ENCODE measurements at places on chromosomes 12 and 14. TPM values are rescaled to one million over a fixed set of nuclear protein-coding genes. Genes with fewer than 3 reads are reported as not detected.

DNA sequence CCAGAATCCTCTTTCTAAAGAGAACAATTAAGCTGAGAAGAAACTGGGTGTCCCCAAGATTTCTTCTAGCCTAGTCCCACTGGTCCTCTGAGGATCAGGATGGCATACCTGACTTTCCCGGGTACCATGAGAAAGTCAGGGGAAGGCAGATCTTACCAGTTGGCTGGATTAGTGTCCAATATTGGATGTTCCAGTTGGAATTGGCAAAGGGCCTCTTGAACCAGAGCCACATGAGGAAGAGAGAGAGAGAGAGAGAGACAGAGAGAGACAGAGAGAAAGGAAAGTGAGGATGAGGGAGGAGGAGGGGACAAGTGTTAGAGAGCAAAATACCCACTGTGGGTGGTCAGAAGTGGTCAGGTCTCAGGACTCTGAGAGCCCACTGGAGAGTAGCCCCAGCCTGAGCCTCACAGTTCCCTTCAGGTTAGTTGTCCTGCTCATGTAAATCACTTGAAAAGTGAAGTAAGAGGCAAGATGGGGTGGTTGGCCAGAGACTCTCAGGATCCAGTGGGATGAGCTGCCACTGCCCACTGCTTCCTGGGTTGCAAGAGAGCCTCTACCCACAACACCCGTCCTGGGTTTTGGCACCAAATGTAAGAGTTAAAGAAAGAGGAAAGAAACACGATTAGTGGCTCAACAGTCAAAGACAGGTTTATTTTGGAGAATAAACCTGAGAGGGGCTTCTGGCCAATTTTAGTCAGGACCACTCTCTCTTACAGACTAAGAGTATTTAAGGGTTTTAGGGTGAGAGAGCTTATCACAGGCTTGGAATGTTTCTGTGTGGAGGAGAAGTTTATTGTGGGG, 28.4 kb upstream of the A2M start:
- H3K4me1 ChIP-seq: no peaks in the 10 kb centered on the region
- no peak overlapping the region for H3K27ac ChIP-seq

DNA sequence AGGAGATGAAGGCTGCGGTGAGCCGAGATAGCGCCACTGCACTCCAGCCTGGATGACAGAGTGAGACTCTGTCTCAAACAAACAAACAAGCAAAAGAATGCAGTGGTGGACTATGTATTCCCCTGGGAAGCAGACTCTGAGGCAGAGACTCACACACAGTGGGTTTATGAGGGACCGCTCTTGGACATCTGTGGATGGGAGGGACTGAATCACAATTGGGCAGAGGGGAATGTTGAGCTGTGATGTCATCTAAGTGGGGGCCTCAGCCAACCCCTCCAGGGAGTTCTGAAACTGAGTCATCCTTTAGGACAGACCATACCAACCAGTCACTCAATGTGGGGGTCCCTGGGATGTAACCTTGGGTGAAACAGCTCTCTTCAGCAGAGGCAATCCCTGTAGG, 151.0 kb downstream of the SUDS3 start:
- no peak overlapping the region for H3K27ac ChIP-seq
- H3K27me3 ChIP-seq: no peaks in the 10 kb centered on the region
- DNase-seq: no peak
- H3K4me3 ChIP-seq: no peak overlapping the region

GRCh38 chr12:121839993-121840761, 18.5 kb downstream of the HPD start:
- H3K27me3 ChIP-seq: no peaks in the 10 kb centered on the region
- H3K27ac ChIP-seq: peak overlapping the region; percentile 29
- peak overlapping the region; percentile 57 for H3K4me3 ChIP-seq
- H3K4me1 ChIP-seq: no peaks in the 10 kb centered on the region
- DNase-seq: no peak

DNA sequence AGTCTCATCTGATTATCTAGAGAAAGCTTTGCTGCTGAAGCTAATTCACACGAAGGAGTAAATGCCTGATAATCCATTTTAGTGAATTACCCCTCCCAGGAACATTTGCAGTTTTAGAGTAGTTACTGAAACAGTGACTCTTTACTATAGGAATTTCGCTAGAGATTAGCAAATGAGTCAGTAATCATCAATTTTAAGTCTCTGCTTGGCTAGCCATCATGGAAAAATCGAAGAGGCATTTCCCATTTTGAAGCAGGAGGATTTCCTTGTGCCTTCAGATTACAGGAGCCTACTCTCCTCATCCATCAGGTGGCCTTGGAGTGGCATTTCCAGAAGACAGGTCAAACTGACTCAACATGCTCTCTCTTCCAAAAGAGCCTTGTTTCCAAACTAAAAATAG, 154.5 kb downstream of the EGLN3 start:
- no peak overlapping the region for H3K4me3 ChIP-seq
- no peaks in the 10 kb centered on the region for H3K27me3 ChIP-seq
- peaks cover 18% of the 10 kb centered on the region for H3K4me1 ChIP-seq
- no peaks in the 10 kb centered on the region for H3K36me3 ChIP-seq
- DNase-seq: no peak

- no peak overlapping the region for H3K27ac ChIP-seq
- H3K4me1 ChIP-seq: peaks cover 3% of the 10 kb centered on the region
Measured at GRCh38 chr12:71299541-71300376, 139.8 kb upstream of the LGR5 start.

GRCh38 chr14:36467332-36467731, 52.7 kb downstream of the NKX2-1 start:
- no peak for DNase-seq
- H3K36me3 ChIP-seq: no peaks in the 10 kb centered on the region
- H3K27me3 ChIP-seq: 0 out of 2 replicates have a peak, but pooled peaks cover 1% of the 10 kb centered on the region
- no peak overlapping the region for H3K4me3 ChIP-seq
- no peaks in the 10 kb centered on the region for H3K4me1 ChIP-seq

GRCh38 chr12:128178565-128178964, 88.4 kb upstream of the TMEM132C start:
- no peak overlapping the region for H3K27ac ChIP-seq
- H3K4me1 ChIP-seq: no peaks in the 10 kb centered on the region
- H3K27me3 ChIP-seq: no peaks in the 10 kb centered on the region

DNA sequence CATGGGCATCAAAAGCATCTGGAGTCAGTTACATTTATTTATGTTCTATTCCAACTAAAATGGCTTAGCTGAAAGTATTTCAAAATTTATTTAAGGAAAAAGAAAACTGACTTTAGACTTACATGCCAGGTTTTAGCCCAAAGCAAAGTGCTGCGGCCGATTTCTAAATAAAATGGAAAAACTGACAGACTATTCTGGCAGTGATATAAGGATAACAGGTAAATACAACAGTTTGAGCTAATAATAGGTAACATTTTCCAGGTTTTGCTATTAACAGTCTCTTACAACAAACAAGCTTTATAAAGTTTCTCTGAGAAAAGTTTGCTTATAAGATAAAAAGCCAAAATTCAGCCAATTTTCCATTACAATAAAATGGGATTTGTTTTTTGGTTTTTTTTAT, 937.2 kb upstream of the FLRT2 start:
- H3K4me1 ChIP-seq: no peaks in the 10 kb centered on the region
- no peak for DNase-seq
- no peak overlapping the region for H3K4me3 ChIP-seq

GRCh38 chr12:80702889-80703805, 4.3 kb upstream of the MYF6 start:
- H3K36me3 ChIP-seq: no peaks in the 10 kb centered on the region
- H3K4me1 ChIP-seq: 0 out of 2 replicates have a peak, but pooled peaks cover 2% of the 10 kb centered on the region
- H3K27ac ChIP-seq: no peak overlapping the region
- DNase-seq: no peak
- peak overlapping the region; percentile 49 for H3K4me3 ChIP-seq
- H3K27me3 ChIP-seq: peaks cover 35% of the 10 kb centered on the region

DNA sequence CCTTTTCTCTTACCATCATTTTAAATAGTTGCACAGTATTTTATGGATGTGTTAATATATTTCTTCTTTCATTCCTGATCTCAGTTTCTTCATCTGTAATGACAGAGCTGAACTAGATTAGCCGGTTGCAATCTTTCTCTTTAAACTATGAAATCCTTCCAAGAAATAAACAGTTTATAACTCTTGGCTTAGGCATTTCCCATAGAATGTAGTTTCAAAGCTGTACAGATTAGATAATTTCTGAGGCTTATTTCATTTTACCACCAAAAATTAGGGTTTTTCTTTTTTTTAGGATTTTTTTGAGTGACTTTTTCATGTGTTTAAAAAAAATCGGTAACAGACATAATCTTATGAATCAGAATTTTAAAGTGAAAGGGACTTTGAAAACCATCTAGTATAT, 144.0 kb downstream of the RAD51B start:
- no peaks in the 10 kb centered on the region for H3K4me1 ChIP-seq
- no peak overlapping the region for H3K4me3 ChIP-seq
- no peaks in the 10 kb centered on the region for H3K36me3 ChIP-seq

- H3K36me3 ChIP-seq: peaks cover 15% of the 10 kb centered on the region
- no peak overlapping the region for H3K27ac ChIP-seq
- no peaks in the 10 kb centered on the region for H3K27me3 ChIP-seq
- H3K4me1 ChIP-seq: no peaks in the 10 kb centered on the region
- no peak overlapping the region for H3K4me3 ChIP-seq
- no peak for DNase-seq
Measured at GRCh38 chr14:89160437-89160836, 256.6 kb downstream of the FOXN3 start.

DNA sequence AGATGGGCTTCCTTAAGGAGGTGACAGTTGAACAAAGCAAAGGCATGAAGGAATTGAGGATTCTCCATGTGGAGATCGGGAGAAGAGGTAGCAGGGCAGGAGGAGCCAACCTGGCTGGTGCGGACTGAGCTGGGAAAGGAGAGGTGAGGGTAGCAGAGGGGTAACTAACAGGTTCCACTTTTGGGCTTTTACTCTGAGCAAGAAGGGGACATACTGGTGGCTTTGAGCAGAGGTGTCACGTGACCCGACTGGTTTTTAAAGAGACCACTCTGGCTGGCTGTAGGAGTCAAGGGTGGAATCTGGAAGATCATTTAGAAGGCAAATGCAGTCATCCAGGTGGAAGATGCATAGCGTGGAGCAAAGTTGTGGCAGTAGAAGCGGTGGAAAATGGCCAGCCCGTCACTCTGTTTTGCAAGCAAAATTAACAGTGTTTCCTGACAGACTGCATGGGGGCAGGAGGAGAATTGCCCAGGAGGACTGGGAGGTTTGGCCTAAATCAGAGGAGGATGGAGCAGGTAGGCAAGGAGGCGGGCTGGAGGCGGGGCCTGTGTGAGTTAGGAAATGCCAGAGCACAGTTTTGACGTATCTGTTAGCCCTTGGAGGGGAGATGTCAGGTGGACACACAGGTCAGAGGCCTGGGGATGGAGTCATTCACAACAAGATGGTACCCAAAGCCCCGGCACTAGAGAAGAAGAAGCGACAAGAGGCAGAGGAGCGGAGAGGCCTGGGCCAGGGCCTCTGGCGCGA, 156.3 kb upstream of the FKBP4 start:
- no peak for DNase-seq
- peaks cover 2% of the 10 kb centered on the region for H3K4me1 ChIP-seq
- no peak overlapping the region for H3K4me3 ChIP-seq
- no peak overlapping the region for H3K27ac ChIP-seq

YARS2 gene
- polyA plus RNA-seq: 16.5 TPM

DNA sequence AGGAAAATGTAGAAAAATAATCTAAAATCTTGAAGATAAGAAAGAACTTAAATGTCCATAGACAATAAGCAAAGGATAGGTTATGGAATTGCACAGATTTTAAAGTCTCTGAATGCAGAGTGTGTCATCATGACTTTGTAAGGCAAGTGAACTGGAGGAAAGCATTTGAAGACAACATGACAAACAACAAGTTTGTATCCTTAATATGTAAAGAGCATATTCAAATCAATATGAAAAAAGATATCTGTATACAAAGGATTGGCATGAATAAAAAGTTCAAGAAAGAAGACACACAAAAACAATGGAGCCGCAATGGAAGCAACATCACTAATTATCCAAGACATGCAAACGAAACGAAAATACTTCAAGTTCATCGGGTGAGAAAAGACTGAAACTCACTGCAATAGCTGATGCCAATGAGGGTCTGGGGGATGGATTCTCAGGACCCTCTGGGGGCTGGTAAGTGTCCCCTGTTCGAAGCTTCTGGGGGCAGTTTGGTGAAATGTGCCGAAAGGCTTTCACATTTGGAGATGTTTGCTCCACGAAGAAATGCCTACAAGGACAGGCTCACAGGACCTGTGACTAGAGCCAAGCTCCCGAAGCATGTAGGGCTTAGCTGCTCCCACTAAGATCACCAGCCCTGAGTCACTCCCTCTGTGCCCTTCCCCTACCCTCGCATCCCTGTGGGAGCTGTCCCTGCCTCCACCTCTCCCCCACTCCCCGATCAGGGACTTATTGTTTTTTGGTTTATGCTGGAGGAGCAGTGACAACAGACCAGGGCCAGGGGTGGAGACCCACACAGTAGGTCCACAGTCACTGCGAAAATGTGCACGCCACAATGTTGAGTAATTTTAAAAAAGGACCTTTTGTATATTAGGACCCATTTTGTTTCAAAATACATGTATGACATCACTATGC, 345.7 kb upstream of the SFSWAP start:
- H3K4me3 ChIP-seq: no peak overlapping the region
- no peak for DNase-seq
- H3K27ac ChIP-seq: no peak overlapping the region
- H3K4me1 ChIP-seq: peaks cover 35% of the 10 kb centered on the region

TMBIM6 gene
- polyA plus RNA-seq: 360 TPM

DNA sequence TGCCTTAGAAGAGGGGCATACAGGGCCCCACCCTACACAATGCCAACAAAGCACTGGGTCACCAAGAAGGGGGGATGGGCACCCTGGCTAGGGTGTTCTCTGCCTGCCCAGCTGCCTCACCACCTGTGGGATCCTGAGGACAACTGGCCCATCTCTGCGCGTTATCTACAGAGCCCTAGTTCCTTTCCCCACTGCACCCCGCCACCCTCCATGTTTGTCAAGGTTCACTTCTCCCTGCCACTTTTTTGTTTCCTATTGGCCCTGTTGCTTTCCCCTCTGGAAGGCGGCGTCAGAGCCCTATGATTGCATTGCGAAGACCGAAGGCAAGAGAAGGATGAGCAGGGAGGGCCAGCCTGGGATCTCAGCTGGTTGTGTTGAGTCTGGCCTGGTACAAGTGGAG, 1.6 kb downstream of the SLC48A1 start:
- H3K4me1 ChIP-seq: peaks cover 50% of the 10 kb centered on the region
- H3K4me3 ChIP-seq: no peak overlapping the region
- no peaks in the 10 kb centered on the region for H3K27me3 ChIP-seq
- DNase-seq: no peak

KRT83 gene
- not detected for polyA plus RNA-seq

TAPBPL gene
- polyA plus RNA-seq: 26.0 TPM

SPX gene
- not detected for polyA plus RNA-seq

DNA sequence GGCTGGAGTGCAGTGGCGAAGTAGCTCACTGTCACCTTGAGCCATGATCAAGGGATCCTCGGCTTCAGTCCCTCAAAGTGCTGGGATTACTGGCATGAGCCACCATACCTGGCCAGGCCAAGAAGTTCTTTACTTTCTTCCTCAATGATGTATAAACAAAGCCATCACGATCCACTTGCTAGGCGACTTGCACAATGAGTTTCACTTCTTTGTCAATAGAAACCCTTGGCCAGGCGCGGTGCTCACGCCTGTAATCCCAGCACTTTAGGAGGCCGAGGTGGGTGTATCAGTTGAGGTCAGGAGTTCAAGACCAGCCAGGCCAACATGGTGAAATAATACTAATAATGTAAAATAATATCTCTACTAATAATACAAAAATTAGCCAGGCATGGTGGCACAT, 14.4 kb upstream of the SPSB2 start:
- H3K4me1 ChIP-seq: peaks cover 9% of the 10 kb centered on the region
- H3K36me3 ChIP-seq: peaks cover 5% of the 10 kb centered on the region
- no peaks in the 10 kb centered on the region for H3K27me3 ChIP-seq
- H3K27ac ChIP-seq: no peak overlapping the region
- H3K4me3 ChIP-seq: no peak overlapping the region

RNU4-1 gene
- not detected for polyA plus RNA-seq

SSTR1 gene
- polyA plus RNA-seq: 0.08 TPM

- H3K27ac ChIP-seq: no peak overlapping the region
- H3K4me1 ChIP-seq: no peaks in the 10 kb centered on the region
- no peak overlapping the region for H3K4me3 ChIP-seq
- H3K36me3 ChIP-seq: no peaks in the 10 kb centered on the region
- no peaks in the 10 kb centered on the region for H3K27me3 ChIP-seq
Measured at GRCh38 chr12:91561301-91561957, 378.8 kb upstream of the DCN start.

All from SK-N-SH (cell line).